ENCODE measurements at places on chromosomes 5 and 9. TPM values are rescaled to one million over a fixed set of nuclear protein-coding genes. Genes with fewer than 3 reads are reported as not detected.

GRCh38 chr9:79264511-79265355, 307.0 kb upstream of the TLE4 start:
- no peak for DNase-seq

GRCh38 chr5:168404365-168404764, 81.9 kb upstream of the RARS1 start:
- DNase-seq: no peak

DNA sequence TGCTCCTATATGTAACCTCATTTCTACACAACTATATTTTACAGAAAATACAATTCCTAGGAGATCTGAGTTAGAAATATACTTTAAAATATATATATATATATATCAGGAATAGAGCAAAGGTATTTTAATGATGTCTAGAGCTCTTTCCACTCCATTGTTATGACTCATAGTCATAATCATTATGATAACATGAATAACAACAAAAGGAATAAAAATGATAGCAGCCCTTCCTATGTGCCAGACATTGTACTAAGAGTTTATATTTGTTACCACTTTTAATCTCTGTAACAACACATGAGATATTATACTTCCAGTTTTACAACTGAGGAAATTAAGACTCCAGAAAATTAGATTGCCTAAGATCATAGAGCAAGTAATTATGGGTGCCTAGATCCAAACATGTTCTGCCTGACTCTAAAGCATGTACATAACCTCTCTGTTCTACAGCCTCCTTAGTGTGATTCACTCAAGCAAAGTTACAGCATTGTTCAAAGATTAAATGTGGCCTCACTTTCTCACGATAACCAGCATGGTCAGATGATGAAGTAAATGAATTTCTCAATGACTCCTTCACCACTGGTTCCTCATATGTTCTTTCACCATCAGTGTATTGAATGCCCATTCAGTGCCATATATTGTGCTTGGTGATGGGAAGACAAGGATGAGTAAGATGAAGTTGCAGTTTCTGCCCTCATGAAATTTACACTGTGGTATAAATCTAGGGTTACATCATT, 452.1 kb downstream of the EFNA5 start:
- DNase-seq: peak; percentile 45

DNA sequence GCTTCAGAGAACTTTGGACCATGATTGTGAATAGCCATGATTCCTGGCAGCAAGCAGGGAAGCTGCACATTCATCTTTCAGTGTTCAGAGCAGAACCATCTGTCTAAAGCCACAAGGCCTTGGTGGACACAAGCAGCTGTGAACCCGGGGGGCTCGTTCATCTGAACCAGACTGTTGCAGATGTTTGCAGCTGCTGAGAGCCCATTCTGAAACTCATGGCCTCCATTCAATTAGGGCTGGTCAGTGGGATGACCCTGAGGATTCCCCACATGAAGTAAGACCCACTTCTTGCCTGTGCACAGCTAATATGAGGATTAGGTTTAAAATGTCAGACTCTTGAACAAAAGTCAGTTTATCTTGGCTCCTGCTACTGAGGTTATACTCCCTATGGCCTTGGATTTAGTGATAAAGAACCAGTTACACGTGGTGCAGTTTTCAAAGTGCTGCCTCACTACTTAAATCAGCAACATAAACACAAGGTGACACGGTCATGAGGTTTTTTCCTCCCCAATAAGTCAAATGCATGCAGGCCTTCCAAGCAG, 109.8 kb upstream of the IFNK start:
- no peak for DNase-seq

The IFNA21 gene
- total RNA-seq: not detected

The MARCHF11 gene
- not detected for total RNA-seq

The DMRT3 gene
- not detected for total RNA-seq

The PIP5KL1 gene
- total RNA-seq: 22.5 TPM

The SPAG8 gene
- 1.0 TPM for total RNA-seq

Measured in PC-9 (cell line).